ENCODE measurements at places on chromosomes 4 and X.

DNA sequence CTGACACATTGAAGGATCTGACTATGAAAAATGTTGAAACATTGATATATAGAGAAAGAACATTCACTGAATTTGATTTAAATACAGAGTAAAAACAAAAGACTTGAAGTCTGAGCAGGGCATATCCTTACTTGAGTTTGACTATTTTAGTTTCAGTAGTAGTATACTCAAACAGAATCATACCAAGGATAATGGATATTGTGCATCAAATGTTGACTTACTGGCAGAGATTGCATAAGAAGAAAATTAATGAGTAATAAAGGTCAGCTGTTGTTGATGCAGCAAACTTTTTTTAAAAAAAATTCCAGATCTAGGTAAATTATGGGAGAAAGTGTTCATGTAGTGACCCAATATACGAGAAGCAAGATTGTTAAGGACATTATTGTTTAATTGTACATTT is 94.5 kb upstream of the APOOL start:
- no peak for DNase-seq

GRCh38 chr4:183369073-183369472 is 46.8 kb upstream of the CLDN24 start:
- no peak for DNase-seq

DNA sequence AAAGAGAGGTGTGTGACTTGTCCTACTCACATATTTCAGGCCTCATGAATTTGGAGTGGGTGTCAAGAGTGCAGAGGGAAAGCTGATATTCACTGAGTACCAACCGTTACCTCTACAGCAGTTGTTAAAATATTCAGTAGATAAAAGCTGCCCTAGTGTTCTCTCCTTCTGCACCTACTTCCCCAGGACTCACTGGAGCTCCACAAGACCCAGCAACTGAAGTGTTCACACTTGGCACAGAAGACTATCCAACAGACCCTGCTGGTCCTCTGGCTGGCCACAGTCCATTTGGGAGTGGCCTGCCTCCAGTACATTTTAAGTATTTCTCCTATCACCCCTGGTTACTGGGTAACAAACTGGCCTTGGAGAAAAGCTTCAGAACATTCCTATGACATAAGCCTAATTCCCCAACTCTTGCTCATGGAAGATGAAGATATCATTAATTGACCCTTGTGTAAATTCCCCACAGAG is 70.8 kb downstream of the PPARGC1A start:
- DNase-seq, result no peak

- DNase-seq, result no peak
These were observed 127.0 kb upstream of the CASK start for GRCh38 chrX:42050345-42050744.

DNA sequence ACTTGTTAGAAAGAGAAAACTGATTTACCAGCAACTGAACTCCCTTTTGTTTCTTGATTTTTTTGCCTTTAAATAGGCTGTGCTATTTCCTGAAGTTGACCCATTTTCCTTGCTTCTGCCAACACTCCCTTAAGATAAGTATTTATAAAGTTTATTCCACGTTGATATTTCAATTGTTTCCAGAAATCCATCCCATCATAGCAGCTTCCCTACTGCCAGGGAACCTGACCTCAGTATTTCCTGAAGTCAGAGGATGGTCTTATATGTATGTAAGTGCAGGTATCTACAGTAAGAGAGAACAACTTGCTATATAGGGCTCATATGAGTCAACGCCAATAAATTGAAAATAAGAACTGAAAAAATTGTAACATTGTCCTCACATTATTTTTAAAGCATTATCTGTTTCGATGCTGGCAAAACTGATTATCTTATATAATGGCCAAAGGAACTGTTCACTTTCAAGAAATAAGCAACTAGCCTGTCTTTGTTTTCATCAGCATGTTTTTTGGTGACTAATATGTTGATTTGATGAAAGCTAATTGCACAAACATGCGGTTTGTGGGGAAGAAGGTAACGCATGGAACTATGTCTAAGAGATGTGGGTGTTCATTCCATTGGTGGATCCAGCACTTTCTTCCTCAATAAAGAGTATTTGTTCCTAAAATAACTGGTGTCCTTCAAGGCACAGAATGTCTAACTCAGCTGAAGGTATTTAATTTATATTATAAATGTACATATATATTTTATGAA is 4.7 kb downstream of the LIMCH1 start:
- DNase-seq, result no peak

DNA sequence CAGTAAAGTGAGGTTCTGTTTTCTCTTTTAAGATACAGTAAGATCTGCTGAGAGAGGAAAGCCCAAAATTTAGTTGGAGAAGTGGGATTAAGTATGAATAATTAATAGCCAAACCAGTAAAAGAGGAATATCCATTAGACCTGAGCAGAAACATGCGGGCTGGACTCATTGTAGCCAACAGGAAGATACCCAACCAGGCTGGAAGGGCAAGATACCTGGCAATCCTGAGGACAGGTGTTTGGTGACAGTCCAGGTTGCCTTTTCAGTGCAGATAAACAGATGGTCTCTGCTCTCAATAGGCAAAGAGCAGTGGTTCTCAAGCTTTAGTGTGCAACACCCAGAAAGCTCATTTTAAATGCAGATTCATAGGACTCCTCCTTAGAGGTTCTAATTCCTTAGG is 980.8 kb upstream of the GRID2 start:
- no peak for DNase-seq

- DNase-seq, result no peak
These were observed 69.4 kb downstream of the EVC2 start for GRCh38 chr4:5638976-5639375.

- no peak for DNase-seq
These were observed 95.3 kb downstream of the SH3RF1 start for GRCh38 chr4:169175476-169175875.

DNA sequence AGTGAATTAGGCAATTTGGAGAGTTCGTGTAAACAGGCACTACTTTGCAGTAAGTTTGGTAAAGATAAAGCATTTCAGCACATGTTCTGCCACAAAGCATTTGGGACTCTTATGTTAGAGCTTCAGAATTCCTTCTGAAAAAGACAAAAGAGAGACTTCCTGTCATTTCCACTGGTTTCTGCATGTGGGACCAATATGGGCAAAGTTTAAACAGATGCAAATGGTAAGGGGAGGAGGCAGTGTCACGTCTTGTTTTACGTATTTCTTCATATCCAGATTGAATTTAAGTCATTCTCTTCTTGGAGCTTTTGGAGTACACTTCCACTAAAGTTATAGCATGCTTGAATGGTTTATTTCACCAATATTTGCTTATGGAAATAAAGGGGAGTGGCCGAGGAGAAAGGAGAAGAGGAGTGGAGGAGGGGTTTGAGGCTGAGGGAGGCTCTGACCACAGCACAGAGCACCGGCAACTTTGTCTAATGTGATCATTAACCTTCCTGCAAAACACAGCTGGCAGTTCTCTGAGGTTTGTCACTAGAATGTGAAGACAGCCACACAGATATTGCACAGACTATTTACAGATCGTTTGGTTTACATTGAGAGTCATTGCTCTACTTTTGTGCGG is at the start of gene APELA:
Gene APELA, plus strand, starts transcription at position 479 of the 625 bp plus-strand sequence. CDS start 154 bp downstream, outside the sequence.
- DNase-seq, result no peak

- no peak for DNase-seq
These were observed 67.3 kb downstream of the SHISA3 start for GRCh38 chr4:42464550-42465094.

DNA sequence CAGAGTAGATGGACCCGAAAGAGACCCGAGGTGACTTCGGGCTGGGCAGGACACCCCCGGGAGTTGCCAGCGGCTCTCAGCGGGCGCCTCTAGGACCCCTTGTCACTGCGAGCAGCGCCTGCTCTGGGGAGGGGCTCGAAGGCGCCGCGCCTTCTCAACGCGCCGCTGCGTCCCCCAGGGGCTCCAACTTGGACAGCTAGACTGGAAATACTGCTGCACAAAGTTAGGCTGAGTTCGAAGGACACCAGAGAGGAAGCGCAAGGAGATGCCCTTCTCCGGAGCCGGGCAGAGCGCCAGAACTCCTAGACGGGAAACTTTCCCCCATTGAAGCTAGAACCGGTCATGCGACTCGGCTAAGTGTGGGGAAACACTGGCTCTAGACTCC is 493 bp upstream of the KCNIP4 start:
- no peak for DNase-seq

- no peak for DNase-seq
These were observed 10.7 kb downstream of the SMIM10L2A start for GRCh38 chrX:135432453-135432852.

DNA sequence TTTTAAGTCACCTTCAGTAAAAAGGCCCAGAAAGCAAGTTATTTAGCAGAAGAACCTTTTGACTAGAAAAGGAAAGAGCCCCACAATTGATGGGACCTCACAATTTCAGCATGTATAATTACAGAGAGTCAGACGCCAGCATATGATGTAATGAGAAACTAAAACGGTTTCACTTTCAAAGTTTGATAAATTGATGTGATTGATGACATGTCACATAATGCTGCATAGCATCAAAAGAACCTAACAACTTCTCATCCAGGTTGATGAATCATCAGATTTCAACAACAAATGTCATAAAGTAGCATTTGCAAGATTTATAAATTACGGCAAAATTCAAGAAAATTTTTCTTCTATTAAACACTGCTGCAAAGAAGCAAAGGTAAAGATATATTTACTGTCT is 3.9 kb upstream of the GAR1 start:
- no peak for DNase-seq

DNA sequence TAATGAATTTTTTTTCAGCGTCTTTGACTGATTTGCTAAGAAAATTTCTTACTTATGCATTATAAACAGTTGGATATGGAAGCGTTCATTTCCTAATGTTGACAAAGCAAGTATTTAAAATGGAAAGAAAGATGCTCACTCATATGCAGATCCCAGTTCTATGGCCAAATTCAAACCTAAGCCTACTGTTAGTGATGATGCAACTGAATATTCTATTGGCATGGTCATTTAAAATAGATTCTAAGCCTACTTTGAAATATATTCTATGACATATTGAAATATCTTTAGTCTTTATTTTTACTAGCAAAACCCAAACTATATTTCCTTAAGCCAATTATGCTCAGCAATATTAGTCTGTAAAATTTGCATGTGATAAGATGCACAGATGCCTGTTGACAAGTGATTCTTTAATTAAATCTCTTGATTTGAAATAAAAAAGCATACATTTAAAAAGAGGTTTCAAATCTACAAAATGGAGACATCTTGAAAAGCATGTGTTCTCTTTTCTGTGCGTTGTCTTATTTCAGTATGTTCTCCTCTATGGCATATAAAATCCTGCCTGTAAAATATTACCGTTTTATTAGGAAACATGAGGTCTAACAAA is 96.6 kb upstream of the NAP1L5 start:
- DNase-seq, result no peak

DNA sequence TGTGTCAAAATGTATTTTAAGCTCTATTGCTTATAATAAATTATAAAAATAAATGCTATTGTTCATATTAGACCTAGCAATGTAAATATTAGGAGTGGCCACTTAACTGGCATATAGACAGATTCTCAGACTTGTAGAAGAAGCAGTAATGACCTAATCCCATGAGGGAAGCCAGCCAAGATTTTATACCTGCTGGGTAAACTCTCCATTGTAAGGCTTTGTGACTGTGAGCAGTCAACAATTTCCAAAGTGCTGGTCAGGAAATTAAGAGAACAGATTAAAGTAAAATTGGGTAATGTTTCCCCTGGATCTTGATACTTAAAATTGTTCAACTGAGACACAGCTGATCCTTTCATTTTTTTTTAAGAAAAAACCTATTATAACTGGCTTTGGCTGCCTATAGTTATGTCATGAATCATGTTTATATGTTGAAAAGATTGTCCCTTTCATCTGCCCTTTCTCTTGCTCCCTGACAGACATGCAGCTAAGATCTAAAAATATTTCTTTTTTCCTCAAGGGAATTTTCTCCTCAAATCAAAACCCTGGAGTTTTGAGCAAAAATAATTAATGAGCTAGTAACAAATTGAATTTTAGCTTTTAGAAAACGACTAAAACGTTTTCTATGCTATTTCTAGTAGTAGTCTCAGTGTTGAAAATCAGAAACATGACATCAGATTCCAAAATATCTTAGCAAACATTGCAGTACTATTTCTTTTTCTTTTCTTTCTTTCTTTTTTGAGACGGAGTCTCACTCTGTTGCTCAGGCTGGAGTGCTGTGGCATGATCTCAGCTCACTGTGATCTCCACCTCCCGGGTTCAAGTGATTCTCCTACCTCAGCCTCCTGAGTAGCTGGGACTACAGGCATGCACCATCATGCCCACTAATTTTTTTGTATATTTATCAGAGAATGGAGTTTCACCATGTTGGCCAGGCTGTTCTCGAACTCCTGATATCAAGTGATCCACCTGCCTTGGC is 77.9 kb downstream of the ADGRL3 start:
- DNase-seq, result peak; percentile 27

- no peak for DNase-seq
These were observed 301.4 kb upstream of the EPHA5 start for GRCh38 chr4:65971686-65972085.

GRCh38 chr4:92047209-92047875 is 256.4 kb upstream of the GRID2 start:
- peak; percentile 43 for DNase-seq

- no peak for DNase-seq
These were observed 184.9 kb downstream of the FRAS1 start for GRCh38 chr4:78242071-78242470.

Measured in HT-29 (cell line).